ENCODE measurements at places on chromosomes 4 and X.

DNA sequence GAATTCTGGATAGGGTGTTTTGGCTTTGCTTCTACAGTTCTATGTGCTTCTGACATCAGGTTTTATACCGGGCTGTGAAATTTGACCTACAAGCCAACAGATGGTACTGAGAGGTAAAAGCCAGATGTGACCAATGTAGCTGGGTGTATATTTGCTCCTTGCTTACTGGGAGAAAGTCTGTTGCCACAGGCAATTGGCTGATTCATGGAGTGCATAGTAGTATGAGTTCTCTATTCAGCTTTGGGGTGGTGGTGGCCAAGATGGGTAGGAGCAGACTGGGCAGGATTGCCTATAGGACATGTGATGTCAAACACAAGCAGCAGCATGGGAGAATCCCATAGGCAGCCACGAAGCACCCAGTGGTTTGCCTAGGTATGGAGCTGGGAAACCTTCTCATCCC lies 1827.0 kb downstream of the C4orf33 start:
- no peak for DNase-seq

GRCh38 chrX:42020225-42020624 lies 96.9 kb upstream of the CASK start:
- no peak for DNase-seq

DNA sequence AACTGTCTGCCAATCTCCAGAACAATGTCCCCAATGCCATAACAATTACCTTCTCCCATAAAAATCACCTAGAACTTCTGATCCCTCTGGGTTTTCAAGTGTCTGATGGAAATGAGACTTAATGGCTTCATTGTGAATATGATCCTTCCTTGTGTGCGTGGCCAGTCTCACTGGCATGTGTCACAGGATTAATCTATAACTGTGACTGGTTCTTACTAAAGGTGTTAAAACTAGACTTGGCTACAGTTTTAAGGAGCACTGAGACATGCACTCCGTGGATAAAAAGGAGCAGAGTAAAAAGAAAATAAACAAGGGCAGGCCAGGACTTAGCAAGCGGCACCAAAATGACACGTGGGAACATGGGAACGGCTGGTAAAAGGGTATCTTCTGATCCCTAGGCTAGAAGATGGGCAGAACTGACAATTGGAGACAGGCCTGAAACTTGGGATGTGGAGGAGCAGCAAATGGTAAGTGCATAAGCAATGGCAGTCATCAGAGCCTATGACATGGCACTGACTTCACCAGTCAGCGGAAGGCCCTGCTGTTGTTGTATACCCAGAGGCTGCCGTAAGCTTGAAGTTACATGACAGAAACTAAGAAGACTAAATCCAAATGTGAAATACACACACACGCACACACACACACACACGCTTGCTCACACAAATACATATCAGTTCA lies 256.6 kb upstream of the NOCT start:
- no peak for DNase-seq

GRCh38 chrX:119505945-119506344 lies 37.7 kb downstream of the SLC25A5 start:
- no peak for DNase-seq

- DNase-seq, result no peak
Measured at GRCh38 chr4:48237996-48238645, 31.5 kb downstream of the TEC start.

DNA sequence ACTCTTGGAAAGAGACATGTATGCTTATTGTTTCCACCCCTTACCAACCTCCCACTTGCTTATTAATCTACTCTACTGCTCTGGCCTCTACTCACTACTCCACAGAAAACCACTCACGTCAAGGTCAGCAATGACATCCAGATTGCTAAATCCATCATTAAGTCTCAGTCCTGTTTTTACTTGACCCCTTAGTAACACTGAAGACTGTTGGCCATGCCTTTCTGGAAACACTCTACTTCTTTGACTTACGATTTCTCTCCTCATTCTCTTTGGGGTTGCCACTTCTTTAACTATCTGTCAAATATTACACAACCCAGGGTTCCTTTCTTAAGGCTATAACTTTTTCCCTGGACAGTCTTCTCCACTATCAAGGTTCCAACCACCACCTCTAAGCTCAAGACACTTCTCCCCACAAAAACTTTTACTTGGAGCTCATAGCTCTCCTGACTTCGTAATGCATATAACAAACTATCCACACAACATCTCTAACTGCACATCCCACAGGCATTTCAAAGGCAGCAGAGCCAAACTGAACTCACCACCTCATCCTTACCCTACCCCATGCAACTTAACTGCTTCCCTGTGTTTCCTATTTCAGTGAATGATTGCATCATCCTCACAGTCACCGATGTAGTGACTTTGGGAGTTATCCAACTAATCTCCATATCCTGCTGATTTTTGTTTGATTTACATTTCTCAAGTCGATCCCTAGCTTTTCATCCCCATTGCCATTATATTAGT lies 15.8 kb upstream of the MAGEA4 start:
- DNase-seq, result no peak

- no peak for DNase-seq
Measured at GRCh38 chrX:131513159-131513914, 30.5 kb upstream of the OR13H1 start.

GRCh38 chrX:123504047-123504446 lies 228.8 kb downstream of the THOC2 start:
- DNase-seq, result no peak

DNA sequence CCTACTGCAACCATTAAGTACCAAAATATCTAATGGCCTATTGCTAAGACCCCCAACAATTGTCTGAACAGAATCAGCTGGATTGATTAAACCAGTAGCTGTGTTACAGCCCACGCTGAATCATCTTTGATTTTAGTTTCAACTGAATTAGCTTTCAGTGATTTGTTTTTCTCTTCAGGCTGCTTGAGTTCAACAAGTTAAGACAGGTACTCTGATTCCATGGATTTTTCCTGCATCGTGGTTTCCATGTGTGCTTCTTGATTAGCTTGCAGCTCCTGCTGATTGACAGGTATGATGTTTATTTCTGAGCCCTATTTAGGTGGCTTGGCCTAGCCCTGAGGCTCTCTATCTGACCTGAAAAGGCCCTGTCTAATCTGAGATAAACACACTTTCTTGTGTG lies 91.3 kb downstream of the GUCY2F start:
- DNase-seq, result no peak

Measured in activated CD8-positive, alpha-beta T cell treated with anti-CD3 and anti-CD28 coated beads, Interleukin-2, amount 10 ng/mL, durations not matched to agents 7 days and 5 days (primary cell).